ENCODE measurements at places on chromosomes 2 and 18. TPM values are rescaled to one million over a fixed set of nuclear protein-coding genes. Genes with fewer than 3 reads are reported as not detected.

ERBB4 gene
- 57.4 TPM for polyA plus RNA-seq

SERPINB4 gene
- polyA plus RNA-seq = 0.19 TPM

DQX1 gene
- polyA plus RNA-seq = 0.21 TPM

UGP2 gene
- 111 TPM for polyA plus RNA-seq

RGPD4 gene
- not detected for polyA plus RNA-seq

ABCG5 gene
- polyA plus RNA-seq = 0.75 TPM

TCF23 gene
- 0.55 TPM for polyA plus RNA-seq

PRKAG3 gene
- polyA plus RNA-seq = 0.21 TPM

HOXD13 gene
- polyA plus RNA-seq = 0.20 TPM

CFAP221 gene
- polyA plus RNA-seq = 35.1 TPM

TXNDC2 gene
- polyA plus RNA-seq = 0.07 TPM

ITPRIPL1 gene
- 4.7 TPM for polyA plus RNA-seq

APCDD1 gene
- polyA plus RNA-seq = 123 TPM

LDLRAD4 gene
- 11.3 TPM for polyA plus RNA-seq

CD28 gene
- polyA plus RNA-seq = 1.9 TPM

TMEM37 gene
- polyA plus RNA-seq = 71.8 TPM

ANKRD30BL gene
- 0.78 TPM for polyA plus RNA-seq

GCG gene
- polyA plus RNA-seq = not detected

STPG4 gene
- polyA plus RNA-seq = 0.30 TPM

CSRNP3 gene
- 8.8 TPM for polyA plus RNA-seq

ARHGEF33 gene
- 2.5 TPM for polyA plus RNA-seq

NCKAP5 gene
- polyA plus RNA-seq = 6.5 TPM

FBXO36 gene
- 7.3 TPM for polyA plus RNA-seq

CCDC142 gene
- polyA plus RNA-seq = 10.2 TPM
